ENCODE measurements at places on chromosomes 6 and 20.

GRCh38 chr6:135393289-135393688 lies 104.3 kb downstream of the AHI1 start:
- no peak for DNase-seq

- no peak for DNase-seq
Measured at GRCh38 chr20:15547119-15547518, 1026.1 kb downstream of the KIF16B start.

DNA sequence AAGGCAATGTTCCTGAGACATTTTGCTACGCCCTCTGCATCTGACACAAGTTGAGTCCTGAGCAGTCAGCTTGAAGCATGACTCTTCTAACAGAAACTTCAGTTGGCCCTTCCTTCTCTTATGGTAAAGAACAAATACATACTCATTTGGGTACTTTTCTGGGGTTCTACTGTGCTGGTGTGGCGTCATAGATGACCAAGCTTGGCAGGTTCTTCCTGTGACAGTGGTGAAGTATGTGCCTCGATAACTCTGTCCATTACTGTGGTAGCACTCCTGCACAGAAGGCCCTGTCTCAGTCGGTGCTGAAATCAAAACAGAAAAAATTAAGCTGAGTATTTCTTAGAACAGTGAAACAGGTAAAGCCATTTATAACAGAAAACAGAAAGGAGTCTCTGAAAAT lies 152.5 kb downstream of the SLC22A3 start:
- no peak for DNase-seq

- DNase-seq: no peak
Measured at GRCh38 chr6:148349466-148349865, 6.8 kb downstream of the SASH1 start.

- DNase-seq: no peak
Measured at GRCh38 chr6:136464874-136465273, 85.3 kb downstream of the MAP7 start.

GRCh38 chr6:71855406-71855805 lies 30.9 kb upstream of the RIMS1 start:
- no peak for DNase-seq

- DNase-seq: no peak
Measured at GRCh38 chr6:108944071-108944470, 95.8 kb downstream of the ARMC2 start.

GRCh38 chr6:81901551-81901966 lies 149.1 kb upstream of the TENT5A start:
- DNase-seq: no peak

GRCh38 chr6:47094241-47094925 lies 52.3 kb upstream of the ADGRF1 start:
- DNase-seq: no peak

- DNase-seq: no peak
Measured at GRCh38 chr6:165800337-165800736, 137.3 kb upstream of the PDE10A start.

DNA sequence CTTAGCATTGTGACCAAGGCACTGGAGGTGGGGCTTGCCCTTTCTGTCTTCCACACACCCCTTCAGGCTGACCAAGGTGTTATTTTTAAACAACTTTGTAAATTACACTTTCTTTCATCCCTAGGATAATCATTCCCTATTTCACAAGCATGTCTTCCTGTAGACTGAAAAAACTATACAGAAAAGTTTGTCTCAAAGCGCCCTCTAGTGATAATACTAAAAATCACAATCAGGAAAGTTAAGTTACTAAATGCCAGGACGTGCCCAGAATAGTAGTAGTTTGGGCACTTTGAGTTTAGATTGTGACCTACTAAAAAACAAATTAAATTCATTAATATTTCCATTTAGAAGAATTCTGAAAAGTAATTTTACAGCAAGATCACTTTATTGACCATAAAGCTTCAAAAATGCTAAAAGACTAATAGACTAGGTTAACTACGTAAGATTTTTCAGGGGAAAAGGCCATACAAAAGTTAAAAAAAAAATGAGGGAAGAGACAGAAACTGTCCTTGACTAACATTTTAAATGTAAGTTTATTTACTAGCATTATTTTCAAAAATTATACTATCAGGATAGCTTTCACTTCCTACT lies 123.3 kb upstream of the DUSP22 start:
- peak; percentile 44 for DNase-seq

- no peak for DNase-seq
Measured at GRCh38 chr6:35370785-35371493, 28.6 kb downstream of the PPARD start.

- no peak for DNase-seq
Measured at GRCh38 chr6:139640921-139641320, 266.5 kb upstream of the CITED2 start.

DNA sequence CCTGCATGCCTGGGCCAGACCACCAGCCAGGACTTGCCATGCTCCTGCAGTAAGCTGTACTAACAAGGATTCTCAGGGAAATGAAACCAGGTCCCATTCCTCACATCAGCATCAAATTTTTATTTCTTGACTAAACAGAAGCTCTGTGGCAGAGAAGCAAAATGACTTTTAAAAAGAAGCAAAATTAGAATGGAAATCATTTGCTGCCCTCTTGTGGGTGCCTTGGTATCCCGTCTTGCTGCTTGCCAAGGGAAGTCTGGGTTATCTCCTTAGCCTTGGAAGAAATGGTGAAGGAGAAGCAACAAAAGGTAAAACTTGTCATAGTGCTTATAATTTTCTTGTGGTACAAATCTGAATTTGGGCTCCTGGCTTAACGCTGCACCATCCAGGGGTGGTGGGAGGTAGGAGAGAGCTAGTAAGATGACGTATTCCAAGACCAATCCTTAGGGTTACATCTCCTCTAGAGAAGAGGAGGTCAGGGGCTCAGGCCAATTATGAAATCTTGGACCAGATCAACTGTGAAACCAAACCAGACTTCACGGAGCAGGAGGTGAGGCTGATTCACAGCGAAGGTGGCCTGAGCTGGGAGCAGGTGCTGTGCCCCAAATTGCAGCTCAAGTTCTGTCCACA lies 107.5 kb downstream of the FAXC start:
- no peak for DNase-seq

GRCh38 chr20:15930311-15931305 lies 642.6 kb downstream of the KIF16B start:
- no peak for DNase-seq

GRCh38 chr20:13809855-13810254 lies 25.0 kb downstream of the NDUFAF5 start:
- DNase-seq: no peak

Measured in CD4-positive, alpha-beta T cell treated with Interleukin-12 subunit alpha and Interleukin-12 subunit beta, for 1 hour (primary cell).